ENCODE measurements at places on chromosomes 6 and 20. TPM values are rescaled to one million over a fixed set of nuclear protein-coding genes. Genes with fewer than 3 reads are reported as not detected.

DNA sequence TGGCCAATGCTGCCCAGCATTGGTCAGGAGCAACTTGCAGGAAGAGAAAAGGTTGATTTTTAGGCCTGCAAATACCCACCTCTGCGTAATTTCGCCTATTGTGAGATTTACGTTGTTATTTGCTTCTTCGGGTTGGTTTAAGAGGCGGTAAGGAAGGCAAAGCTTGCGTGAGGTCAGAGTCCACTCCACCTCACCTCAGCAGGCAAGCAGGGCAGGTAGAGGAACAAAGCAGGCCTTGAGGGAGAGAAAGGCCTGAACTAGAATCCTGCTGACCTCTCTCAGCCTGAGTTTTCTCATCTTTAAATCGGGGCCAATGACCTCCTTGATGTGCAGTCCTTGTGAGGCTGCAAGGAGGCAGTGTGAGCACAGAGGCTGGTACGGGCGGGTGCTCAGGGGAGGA lies 239.1 kb downstream of the CDC5L start:
- no peak for DNase-seq

DNA sequence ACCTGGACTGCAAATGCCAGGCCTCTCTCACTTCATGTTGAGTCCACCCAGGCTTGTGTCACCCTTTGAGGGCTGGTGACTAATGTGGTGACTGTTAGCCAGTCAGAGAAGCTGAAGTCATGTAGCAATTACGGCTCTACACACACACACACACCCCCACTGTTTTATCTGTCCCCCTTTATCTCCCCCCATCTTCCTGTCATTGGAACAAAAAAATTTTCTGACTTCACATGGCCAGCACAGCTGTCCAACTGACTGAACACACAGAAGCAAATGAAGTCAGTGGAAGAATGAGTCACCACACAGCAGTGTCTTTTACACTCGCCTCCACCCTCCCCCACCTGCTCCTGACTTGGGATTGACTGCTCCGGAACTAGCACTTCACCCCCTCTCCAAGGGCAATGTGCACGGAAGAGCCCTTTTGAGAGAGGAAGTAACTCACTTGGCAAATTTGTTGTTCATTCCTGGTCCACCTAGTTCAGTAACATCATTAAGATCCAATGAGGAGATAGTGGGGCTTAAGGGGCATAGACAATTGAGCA lies 198.0 kb downstream of the RNF144B start:
- peak; percentile 95 for DNase-seq

- no peak for DNase-seq
These were observed 10.3 kb upstream of the MCM9 start for GRCh38 chr6:118945217-118945616.

DNA sequence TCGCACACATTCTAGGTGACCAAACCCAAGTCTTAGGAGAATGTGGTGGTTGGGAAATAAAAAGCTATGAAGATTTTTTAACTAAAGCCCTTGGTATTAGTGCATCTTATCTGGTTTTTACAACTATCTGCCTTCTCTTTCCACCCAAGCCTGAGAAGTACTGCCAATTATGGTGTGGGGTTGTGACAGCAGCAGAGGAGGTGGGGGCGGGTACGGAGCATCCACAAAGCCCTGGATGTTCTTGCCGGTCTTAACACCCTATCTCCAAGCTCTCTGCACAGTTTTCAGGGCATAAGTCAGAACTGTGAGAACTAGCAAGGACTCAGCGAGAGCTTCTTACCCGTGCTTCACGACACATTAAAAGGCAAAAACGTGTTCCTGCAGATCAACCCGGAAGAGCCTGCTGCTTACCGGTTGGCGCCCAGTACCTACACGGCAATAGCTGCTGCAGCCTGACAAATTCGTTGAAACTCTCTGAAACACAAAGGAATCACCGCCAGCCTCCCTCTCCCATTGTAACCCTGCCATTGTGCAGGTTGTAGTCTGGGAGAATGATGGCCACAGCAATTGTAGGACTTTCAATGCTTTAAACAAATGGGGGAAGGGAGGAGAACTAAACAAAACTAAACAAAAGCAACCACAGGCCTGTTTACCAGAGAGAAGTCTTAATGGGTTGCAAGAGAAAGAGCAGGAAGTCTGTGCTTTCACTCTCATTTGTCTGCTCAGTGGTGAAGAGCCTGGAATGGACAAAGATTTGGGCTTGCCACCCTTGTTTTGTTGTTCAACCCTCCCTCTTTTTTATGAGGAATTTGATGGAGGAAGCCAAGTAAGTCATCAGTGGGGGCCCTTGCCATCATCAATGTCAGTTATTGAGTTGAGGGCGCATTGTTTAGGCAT lies 461.0 kb upstream of the JARID2 start:
- no peak for DNase-seq

Gene FAM184A
- 0.29 TPM for total RNA-seq

DNA sequence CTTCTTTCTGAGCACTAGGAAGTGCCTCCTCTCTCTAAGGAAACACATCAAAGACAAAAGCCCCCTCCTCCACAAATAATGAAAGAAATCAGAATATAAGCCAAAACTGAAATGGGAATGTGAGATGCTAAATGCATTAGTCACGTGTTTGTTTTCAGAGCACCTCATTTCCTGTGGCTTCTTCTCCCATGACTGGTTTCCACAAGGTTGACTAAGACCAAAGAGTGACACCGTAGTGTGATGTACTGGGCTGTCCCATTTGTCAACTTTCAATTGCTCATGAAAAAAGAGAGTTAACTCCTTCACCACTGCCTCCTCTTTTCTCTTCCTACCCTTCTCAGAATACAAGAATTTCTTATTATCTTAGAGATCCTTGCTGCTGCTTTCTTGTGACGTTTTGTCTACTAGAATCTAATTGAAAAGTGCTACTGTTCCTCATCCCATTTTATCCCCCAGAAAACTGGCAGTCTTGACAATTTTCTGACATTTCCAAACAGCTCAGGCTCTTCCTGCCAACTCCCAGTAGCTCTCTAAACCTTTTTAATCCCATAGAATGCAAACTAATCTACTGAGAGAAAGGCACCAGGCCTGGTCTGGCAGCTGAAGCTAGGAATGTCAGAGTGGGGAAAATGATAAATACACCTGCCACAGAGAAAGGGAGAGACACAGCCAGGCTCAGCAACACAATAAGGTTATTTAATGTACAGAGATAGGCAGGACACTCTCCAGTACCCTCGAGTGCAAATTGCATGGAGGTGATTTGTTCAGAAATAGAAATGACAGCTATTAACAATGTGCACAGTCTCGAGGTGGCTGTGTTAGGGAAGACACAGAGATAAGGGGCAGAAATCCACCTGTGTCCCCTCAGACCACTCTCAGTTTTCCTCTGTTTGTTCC lies 671.7 kb upstream of the NRSN1 start:
- peak; percentile 20 for DNase-seq

Gene VSX1
- total RNA-seq = not detected

- no peak for DNase-seq
These were observed 13.9 kb downstream of the KHDRBS2 start for GRCh38 chr6:62272114-62272513.

GRCh38 chr6:133551847-133552341 lies 310.7 kb downstream of the EYA4 start:
- peak; percentile 99 for DNase-seq

GRCh38 chr6:169979873-169980432 lies 228.5 kb downstream of the ERMARD start:
- no peak for DNase-seq

GRCh38 chr6:167849846-167850459 lies 23.2 kb downstream of the AFDN start:
- DNase-seq = peak; percentile 50

DNA sequence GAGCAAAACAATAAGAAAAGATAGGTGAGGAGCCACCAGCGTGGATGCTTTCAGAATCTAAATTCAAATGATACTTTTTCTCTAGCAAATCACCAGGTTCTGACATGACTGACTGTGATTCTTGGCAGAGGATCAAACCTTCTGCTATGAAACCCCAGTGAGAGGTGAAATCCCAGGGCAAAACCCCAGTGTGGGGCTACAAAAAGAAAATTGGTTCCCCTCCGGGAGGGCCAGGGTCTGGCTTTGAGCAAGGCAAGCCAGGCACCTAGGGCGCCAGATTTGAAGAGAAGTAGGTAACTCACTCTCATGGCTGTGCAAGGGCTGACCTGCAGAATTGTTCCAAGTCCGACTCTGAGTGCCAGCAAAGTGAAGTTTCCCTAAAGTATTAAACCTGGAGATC lies 20.2 kb upstream of the RALGAPA2 start:
- no peak for DNase-seq

GRCh38 chr20:40568200-40568599 lies 120.8 kb downstream of the MAFB start:
- DNase-seq = no peak

Gene BMP5
- not detected for total RNA-seq

GRCh38 chr6:33820243-33820642 lies 16.4 kb upstream of the MLN start:
- DNase-seq = no peak

DNA sequence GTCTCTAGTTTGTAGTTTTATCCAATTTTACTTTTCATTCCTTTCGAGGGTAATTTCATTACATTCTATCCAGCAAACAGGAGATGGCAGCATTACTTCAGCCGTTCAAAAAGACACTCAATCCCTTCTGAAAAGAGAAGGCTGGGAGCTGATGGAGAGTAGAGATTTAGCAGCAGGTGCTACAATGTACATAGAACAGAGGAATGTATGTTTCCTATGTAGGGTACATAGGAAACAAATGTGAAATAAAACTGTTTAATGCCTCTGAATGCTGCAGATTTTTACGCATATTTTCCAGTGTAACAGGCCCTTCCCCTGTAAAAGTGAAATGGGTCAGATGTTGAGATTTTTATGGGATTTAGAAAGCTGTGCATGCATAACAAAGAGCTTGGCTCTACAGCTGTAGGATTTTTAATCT lies 16.0 kb downstream of the RPS12 start:
- peak; percentile 49 for DNase-seq

- DNase-seq = no peak
These were observed 203.8 kb downstream of the TAF4 start for GRCh38 chr20:61861858-61862257.

DNA sequence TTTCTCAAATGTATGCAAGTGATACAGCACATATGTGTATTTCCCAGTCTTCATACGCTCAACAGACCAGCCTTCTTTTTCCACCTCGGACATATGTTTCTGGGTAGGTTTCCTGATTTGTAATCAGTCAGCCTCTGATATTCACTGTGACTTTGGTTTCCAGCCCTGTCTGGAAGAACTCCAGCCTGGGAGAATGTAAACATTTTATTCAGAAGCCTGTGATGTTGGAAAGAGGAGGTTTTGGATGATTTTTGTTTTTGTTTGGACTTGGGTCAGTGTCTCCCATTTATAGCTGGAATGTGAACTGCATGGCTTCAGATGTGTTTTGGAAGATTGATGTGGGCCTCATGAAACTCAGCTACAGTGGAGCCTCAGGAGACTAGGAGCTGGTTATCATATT lies 172.2 kb upstream of the CENPW start:
- no peak for DNase-seq

DNA sequence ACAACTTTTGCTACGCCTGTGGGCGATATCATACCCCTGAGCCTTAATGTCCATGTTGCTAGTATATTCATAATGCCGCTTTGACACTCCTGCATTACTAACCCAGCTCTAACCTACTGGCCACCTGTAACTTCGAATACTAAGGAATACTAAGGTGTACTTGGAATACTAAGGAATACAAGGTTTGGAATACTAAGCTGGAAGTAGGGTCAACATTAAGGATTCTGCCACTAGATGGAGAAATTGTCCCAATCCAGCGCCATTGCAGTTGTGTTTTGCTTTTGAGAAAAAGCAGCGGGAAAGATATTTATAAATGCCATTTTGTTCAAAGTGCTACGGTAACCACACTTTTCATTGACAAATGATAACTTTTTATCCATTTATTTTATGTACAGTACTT lies 10.7 kb downstream of the TBXT start:
- DNase-seq = peak; percentile 11

Gene CRISP2
- not detected for total RNA-seq

GRCh38 chr20:17059465-17059864 lies 167.4 kb upstream of the PCSK2 start:
- DNase-seq = peak; percentile 1

GRCh38 chr6:161434921-161435747 lies 161.3 kb upstream of the AGPAT4 start:
- DNase-seq = peak; percentile 86

- DNase-seq = no peak
These were observed 52.8 kb upstream of the SRSF6 start for GRCh38 chr20:43404878-43405277.

Gene NRN1
- total RNA-seq = 40.7 TPM

DNA sequence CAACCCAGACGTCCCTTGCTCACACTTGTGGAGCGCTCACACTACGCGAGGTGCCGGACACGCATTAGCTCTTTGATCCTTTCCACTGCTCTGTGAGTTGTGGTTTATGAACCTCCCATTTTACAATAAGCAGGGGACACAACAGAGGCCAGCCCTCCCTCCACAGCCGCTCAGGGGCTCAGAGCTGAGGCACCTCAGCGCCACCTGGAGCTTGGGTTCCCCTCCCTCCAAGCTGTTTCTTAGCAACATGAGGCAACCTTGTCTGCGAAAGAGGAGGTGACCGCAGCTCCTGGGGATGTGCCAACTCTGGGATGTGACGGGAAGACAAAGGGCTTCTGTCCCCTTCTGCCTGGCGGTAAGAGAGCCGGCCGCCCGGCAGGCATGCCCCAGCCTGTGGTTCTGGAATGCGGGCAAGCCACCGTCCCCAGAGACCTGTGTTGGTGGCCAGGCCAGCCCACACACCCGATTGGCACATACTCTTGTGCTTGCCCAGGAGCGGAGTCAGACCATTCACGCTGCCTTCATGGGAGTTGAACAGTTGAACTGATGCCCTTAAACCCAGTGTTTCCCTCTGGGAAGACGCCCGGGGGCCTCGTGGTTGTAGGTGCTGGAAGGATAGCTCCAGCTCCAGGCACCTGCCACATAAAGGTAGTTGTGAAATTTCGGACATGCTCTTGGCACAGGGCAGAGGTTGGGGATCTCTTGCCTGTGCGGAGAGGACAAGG lies 44.5 kb downstream of the RBM38 start:
- DNase-seq = peak; percentile 24

- DNase-seq = peak; percentile 50
These were observed 796 bp downstream of the SENP6 start for GRCh38 chr6:75602246-75603105.

Gene EDN3
- total RNA-seq = not detected

GRCh38 chr6:137678451-137678850 lies 184.3 kb upstream of the OLIG3 start:
- no peak for DNase-seq

DNA sequence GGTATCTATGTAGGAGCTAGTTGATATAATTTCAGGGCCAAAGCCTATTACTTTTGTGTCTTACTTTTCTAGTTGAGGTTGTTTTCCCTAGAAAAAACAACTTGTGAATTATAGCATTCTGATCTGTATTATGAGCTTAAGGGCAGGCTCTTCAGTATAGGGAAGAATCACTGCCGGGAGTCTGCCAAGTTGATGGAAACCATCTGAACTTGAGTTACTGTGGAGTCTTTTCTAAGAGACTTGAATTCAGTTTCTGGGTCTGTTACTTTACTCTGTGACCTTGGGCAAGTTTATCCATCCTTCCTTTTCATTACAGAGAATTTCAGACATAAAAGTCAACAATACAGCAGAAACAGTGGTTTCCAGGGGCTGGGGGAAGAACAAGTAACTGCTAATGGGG lies 2.1 kb upstream of the CASS4 start:
- no peak for DNase-seq
